CD4-positive, alpha-beta T cell treated with Interleukin-12 subunit alpha and Interleukin-12 subunit beta, for 1 hour (primary cell): ENCODE measurements at places on chromosomes 7 and 10.
A peak's percentile ranks its signal among the peaks of the same experiment; 100 is the strongest.

GRCh38 chr10:31204090-31204489 lies 114.9 kb upstream of the ZEB1 start:
- no peak for DNase-seq

- DNase-seq: no peak
Measured at GRCh38 chr10:58918887-58919286, 257.6 kb upstream of the PHYHIPL start.

DNA sequence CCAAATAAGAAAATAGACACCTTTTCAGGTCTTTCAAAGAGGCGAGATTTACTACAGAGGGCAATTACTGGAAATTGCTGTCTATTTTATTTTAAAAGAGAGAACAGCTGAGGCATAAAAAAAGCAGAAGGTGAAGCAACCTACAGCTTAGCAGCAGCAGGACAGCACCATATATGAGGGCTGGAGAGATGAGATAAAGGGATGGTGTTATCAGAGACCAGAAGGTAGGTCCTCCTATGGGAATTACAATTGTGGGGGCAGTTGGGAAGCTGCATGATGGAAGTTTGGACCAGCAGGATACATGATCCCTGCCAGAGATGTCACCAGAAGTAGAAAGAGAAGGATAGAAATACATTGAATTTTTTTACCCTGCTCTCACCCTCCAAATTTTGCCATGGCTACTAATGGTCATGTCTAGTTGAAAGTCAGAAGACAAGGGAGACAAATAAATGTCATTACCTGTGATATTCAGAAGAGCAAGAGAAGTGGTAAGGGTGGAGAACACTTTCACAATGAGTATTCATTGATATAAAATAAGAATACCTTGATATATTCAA lies 77.2 kb upstream of the CALCR start:
- no peak for DNase-seq

GRCh38 chr7:46537191-46537905 lies 616.3 kb upstream of the IGFBP3 start:
- DNase-seq: no peak

DNA sequence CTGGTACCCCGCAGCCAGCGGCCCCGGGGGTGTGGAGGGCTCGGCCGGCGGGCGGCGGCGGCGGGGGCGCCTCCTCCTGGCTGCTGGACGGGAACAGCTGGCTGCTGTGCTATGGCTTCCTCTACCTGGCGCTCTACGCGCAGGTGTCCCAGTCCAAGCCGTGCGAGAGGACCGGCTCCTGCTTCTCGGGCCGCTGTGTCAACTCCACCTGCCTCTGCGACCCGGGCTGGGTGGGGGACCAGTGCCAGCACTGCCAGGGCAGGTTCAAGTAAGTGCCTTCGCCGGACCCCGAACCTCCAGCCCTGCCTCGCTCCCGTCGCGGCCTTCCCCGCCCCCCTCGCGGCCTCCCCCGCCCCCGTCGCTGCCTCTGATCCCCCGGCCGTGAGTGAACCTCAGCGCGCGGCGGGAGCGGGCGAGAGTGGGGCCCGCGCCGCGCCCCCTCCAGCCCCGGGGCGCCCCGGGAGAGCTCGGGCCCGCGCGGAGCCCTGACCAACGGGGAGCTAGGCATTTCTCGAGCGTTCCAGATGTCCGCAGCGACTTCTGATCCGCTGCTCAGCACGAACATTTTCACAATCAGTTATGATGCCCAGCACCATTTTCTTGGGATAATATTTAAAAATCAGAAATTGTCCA lies 727 bp downstream of the ATRNL1 start:
- peak; percentile 1 for DNase-seq

- DNase-seq: no peak
Measured at GRCh38 chr7:7159063-7159658, 23.2 kb upstream of the C1GALT1 start.

DNA sequence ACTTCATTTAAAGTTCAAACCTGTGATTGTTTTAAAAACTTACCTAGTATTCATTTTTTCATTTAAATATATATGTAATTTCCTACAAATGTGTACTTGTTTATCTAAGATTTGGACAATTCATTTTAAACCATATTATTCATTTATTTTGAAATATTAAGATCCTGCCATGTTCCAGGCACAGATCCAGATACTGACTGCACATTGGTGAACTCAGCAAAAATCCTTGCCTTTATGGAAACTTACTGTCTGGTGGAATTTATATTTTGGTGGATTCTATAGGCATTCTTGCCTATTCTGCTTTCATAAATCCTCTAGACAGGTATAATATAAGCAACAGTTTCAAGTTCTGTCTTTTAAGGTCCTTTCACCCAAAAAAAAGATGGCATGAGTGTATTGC lies 48.3 kb upstream of the RPA3 start:
- DNase-seq: no peak

- DNase-seq: peak; percentile 52
Measured at GRCh38 chr7:24812305-24812945, 55.2 kb upstream of the GSDME start.

DNA sequence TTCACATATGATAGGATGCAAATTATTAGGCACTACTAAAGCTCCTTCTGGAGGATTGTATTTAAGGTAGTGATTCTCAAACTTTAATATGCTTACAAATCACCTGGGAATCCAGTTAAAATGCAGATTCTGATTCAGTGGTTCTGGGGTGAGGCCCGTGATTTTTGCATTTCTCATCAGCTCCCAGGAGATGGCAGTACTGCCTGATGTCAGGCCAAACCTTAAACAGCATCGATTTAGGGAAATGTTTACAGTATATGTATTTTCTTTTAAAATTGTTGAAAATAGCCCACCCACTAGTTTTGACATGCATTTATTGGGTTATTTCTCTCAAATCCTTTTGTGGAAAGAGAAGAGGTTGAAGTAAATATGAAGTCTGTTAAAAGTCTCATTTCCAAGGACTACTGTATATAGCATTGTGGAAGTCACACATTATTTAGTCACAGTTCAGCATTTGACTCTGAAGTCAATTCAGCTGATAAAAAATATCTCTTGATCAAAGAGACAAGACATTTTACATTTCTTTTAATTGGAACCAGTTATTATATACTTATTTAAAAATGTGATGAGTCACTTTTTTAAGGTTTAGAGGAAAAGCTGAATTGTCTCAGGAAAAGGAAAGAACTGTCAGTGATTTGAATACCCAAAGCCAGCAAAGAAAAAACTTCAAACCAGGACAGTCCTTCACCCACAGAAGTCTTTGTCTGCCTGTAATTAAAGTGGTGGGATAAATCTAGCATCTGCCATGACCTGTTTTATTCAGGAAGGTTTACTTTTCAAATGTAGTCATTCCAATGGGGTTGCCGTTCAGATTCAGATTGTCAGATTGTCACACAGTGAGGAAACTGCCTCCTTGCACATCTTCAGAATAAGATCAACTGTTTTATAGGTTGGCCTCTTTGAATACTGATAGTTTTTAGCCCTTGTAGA lies 21.1 kb upstream of the HBP1 start:
- DNase-seq: peak; percentile 54

- peak; percentile 11 for DNase-seq
Measured at GRCh38 chr10:48215486-48216203, 58.9 kb downstream of the FRMPD2 start.

GRCh38 chr10:121800146-121800545 lies 127.7 kb downstream of the ATE1 start:
- no peak for DNase-seq

DNA sequence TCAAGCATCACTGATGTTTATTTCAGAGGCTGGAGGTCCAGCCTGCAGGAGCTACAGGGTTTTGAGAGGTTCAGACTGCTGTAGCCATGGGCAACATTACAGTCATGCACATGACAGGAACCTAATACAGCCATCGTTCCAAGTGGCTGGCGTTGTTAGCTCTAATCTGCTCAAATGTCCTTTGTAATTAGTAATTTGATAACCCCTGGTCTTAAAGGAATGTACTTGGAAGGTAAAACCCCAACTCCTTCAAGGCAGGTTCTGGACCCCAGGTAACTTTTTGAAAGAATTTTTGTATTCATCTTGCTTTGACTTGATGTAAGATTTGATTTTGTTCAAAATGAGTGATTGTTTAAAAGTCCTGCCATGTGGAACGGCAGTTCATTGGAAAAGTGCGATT lies 34.7 kb upstream of the FOXI2 start:
- DNase-seq: no peak

GRCh38 chr7:29881724-29882123 lies 75.4 kb downstream of the WIPF3 start:
- DNase-seq: no peak

DNA sequence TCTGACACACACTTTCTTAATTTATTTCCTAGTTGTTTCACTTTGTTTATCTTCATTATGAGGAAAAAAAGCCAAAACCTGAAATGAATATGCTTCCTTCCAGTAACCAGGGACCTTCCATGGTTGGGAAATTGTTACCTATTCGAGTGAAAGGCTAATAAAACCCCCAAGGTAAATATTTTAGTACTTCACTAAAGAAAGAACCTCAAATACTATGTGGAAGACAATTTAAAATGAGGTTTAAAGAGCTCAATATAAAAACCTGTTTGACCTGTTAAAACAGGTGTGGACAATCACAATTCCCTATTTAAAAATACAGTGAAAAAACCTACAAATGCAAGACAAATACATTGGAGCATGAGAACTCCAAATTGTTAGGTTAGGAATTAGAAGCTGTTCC lies 192.6 kb downstream of the CFTR start:
- no peak for DNase-seq

DNA sequence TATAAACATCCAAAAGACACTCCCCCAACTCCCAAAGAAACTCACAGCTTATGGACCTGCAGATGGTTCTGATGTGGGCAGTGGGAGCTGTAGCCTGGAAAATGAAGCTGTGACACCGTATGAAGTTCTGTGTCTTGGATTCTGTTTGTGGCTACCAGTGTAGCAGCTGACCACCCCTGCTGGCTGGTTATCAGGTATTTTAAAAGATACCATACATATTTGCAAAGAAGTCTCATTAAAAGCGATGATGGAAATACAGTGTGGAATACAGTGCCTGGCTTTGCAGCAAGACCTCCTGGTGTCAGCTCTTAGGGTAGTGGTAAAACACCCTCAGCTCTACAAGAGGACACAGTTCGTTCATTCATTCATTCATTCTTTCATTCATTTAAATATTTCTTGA lies 194.3 kb upstream of the PRKCQ start:
- DNase-seq: no peak

DNA sequence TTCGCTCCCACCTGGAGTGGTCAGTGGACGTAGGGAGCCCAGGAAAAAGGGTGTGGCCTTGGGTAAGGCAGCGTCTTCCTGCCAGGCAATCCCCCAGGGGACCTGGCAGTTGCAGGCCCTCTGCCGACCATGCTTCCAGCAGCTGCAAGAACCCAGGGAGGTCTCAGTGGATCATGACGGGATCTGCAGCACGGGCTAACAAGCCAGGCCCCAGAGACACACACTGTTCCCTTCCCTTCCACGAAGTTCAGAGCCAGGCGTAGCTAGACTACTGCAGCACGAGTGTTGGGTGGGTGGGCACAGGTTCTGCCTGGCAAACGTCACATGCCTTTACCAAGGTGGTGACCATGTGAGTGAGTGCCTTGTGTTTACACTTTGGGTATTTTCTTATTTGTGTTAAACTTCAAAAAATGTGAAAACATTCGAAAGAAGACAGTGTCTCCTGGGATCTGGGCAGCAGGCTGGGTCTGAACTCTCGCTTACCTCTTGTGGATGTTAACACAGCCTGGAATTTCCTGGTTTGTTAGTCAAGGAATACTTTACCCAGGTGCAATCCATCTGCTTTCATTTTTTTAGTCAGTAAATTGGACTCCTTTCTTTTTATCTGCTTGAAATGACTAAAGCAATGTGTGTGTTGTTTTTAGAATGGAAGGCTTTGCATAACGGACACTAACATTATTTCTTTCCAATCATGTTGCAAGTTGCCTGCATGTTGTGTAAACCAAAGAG lies 48.2 kb upstream of the VIPR2 start:
- DNase-seq: no peak

- DNase-seq: no peak
Measured at GRCh38 chr7:81768951-81769778, 682 bp downstream of the HGF start.

DNA sequence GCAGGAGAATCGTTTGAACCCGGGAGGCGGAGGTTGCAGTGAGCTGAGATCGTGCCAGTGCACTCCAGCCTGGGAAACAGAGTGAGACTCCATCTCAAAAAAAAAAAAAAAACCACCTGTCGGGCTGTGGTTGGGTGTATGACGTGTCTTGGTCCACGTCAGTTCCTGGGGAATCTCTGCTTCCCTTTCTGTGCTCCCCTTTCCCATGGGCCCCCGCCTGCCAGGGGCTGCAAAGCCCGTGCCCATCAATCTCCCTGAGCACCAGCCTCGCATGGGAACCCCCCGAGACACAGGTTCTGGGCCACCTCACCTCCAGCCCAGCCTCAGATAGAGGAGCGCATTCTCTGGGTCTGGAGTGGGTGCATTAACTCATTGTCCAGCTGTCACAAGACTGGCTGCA lies 2.3 kb upstream of the SH2B2 start:
- DNase-seq: peak; percentile 54

DNA sequence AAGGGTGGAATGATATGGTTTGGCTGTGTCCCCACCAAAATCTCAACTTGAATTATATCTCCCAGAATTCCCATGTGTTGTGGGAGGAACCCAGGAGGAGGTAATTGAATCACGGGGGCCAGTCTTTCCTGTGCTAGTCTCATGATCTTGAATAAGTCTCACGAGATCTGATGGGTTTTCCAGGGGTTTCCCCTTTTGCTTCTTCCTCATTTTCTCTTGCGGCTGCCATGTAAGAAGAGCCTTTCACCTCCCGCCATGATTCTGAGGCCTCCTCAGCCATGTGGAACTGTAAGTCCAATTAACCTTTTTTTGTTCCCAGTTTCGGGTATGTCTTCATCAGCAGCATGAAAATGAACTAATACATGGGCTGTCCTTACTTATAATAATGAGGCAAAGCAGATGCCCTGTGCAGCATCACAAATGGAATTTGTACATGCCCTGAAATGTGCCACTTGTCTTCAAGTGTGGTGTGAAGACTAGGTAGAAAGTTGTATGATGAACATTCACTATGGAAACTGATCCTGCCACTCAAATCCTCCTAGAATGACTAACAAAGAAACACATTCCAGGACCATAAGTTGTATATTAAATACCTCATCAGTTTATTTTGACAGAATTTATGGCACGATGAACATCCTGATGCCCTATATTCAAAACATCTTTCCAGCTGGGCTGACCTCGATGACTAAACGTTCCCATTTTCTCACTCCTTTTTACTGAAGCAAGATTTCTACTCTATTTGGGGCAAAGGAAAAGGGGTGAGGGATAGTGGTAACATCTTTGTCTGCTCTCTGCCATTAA lies 122.8 kb upstream of the CTTNBP2 start:
- no peak for DNase-seq

DNA sequence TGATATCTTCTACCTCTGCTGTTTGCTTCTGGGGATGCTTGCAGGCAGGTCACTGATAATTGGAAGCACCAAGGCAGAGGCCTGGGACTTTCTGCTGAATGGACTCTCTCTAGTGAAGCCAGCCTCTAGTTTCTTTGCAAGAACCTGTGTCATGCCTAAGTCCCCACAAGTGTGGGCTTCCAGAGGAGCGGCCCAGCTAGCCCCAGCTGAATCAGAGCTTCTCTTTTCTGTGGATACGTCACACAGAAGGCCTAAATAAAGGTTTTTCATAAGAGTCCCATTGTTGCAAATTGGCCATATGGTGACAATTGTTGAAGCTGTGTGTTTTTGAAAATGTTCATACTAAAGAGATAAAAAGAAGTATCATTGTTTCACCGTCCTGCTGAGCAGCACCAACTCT lies 6.8 kb upstream of the OPALIN start:
- no peak for DNase-seq

GRCh38 chr10:44975431-44976331 lies 2.9 kb downstream of the DEPP1 start:
- no peak for DNase-seq
